ENCODE measurements at places on chromosomes 1 and 21.
A peak's percentile ranks its signal among the peaks of the same experiment; 100 is the strongest.

DNA sequence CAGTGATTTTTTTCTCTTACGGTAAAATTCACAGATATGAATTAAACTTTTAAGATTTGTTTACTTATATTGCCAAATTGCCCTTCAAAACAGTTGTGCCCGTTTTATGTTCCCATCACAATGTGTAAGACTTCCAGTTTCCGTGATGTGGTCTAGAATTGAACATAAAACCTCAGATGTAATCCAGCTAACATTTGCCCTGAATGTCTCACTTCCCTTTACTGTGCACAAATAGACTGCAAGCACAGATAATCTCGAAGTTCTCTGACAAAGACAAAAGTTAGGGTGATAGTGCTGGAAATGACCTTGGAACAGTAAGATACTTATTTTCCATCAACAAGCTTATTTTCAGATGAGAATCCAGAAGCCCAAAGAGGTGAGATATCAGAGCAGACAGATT is 177.5 kb downstream of the ZZZ3 start:
- DNase-seq, result no peak

DNA sequence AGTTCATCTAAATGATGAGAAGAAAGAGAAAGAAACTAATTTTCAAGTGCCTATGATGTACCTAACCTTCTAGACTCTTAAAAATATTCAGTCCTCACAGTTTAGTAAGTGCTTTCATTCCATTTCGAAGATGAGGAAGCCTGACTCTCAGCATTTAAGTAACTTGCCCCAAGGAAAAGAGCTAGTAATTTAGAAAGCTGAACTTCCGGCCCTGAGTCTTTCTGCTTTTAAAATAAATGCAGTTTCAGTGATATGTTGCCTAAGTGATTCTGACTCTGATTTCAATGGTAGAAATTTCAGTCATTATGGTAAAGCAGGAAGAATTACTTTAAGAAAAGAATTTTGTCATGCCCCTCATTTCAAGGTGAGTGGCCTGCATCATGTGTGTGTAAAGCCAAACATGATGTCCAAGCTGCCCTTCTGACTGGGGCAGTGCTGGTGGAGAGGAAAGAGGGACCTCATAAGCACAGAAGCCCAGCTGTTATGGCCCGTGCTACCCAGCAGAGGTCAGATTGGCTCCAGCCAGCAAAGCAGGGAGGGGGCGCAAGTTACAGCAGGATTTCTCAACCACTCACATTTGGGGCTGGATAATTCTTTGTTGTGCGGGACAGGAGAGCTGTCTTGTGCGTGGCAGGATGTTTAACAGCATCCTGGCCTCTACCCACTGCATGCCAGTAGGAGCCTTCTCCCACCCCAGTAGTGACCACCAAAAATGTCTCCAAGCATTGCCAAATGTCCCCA is 10.7 kb downstream of the ATP1A4 start:
- no peak for DNase-seq

GRCh38 chr21:20875742-20876141 is 122.5 kb upstream of the NCAM2 start:
- no peak for DNase-seq

GRCh38 chr21:42406201-42406621 is 2.5 kb downstream of the UBASH3A start:
- peak; percentile 73 for DNase-seq

DNA sequence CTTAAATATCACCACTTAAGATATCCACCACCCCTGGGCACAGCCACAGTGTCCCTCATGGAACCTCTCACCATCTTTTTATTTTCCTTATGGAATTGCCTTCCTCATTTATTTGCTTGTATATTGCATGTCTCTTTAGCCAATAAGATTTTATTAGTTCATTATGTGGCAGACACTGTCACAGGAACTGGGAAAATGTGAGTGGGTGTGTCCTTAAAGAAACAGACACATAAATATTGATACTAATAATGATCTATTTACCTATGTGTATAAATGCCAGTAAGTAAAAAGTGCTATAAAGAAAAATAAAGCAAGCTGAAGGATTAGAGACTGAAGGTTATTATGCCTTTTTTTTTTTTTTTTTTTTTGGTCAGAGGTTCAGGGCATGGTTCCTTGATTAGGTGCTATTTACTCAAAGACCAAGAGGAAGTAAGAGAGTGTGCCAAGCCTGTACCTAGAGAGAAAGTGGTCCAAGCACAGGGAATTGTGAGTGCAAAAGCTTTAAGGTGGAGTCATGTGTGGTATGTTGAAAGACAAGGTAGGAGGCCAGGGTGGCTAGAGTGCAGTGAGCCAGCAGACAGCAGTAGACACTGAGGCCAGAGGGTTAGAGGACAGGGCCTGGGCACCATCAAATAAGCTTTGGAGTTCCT is 589.0 kb downstream of the USP25 start:
- DNase-seq, result no peak

DNA sequence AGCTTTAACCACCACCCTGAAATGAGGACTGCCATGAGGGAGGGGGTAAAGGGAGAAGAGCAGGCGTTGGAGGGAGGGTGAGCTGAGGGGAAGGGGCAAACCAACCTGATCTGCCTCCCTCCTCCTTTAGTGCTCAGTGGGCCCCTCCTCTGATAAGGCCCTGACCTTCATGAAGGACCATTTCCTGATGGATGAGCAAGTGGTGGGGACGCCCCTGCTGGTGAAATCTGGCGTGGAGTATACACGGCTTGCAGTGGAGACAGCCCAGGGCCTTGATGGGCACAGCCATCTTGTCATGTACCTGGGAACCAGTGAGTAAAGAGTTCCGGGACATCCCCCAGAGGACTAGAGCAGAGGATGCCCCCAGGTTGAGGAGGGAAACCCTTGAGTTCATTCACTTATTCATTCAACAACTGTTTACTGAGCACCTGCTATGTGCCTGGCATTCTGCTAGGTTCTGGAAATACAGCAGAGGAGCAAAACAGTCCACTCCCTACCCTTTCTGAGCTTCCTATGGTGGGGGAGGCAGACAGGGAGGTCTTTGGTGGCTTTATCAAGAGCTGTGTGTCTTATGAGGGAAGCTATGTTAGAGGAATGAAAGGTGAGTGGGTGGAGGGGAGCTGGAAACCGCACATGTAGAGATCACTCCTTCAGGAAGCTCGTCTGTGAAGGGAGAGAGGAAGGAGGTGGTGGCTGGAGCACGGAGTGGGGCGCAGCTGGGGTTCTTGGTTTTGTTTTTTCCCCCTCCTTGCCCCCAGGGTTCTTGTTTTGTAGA is 19.5 kb downstream of the SEMA4A start:
- DNase-seq, result no peak

GRCh38 chr1:70672442-70672888 is 261.4 kb downstream of the CTH start:
- DNase-seq, result no peak

GRCh38 chr1:40944326-40944725 is 35.2 kb upstream of the CTPS1 start:
- DNase-seq, result no peak

DNA sequence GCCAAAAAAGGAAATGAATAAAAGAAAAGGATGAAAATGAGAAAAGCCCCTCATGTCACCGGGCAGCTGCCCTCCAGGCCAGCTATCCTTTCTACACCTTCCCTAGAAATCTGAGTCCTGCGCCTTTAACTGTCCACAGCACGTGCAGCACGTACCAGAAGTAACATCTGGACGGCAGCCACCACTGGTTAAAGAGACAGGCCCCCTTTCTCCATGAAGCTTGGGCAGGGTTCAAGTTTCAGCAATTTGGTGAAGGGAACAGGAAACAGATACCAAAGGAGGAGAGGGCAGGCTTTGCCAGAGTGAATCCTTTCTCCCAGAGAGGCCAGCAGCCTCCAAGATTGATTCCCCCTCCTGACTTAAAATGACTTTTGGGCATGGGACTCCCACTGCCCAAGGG is 3.6 kb upstream of the KIAA2013 start:
- no peak for DNase-seq
